Activated gamma-delta T cell treated with Interleukin-2 at 50 U/mL for 16 hours (primary cell): ENCODE measurements at places on chromosomes 4 and X.

- DNase-seq: no peak
Observed at GRCh38 chrX:122091571-122091970, 1044.2 kb downstream of the GLUD2 start.

GRCh38 chr4:83082777-83083176 lies 31.8 kb downstream of the PLAC8 start:
- DNase-seq: no peak

DNA sequence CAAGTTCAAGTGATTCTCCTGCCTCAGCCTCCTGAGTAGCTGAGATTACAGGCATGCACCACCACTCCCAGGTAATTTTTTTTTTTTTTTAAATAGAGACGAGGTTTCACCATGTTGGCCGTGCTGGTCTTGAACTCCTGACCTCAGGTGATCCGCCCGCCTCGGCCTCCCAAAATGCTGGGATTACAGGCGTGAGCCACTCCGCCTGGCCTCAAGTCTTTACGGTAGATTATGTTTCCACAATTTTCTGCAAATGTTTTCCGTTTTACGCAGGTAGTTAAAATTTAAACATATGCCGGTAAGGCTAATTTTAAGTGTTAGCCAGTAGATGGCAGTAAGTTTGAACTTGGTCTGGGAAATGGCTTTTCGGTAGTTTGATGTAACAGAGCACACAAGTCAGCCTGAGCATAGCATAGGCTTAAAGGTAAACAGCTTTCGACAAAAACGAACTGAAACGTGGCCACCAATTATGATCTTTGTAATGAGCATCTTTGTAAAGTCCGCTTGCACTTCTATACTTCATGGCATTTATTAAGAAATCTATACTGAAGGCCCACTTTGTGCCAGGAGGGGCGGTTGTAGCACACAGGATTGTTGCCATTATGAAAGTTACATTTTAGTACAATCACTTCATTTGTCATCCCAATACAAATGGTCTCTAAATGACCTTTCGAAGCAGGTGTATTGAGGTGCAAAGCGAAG lies 31.1 kb downstream of the CCKAR start:
- no peak for DNase-seq

DNA sequence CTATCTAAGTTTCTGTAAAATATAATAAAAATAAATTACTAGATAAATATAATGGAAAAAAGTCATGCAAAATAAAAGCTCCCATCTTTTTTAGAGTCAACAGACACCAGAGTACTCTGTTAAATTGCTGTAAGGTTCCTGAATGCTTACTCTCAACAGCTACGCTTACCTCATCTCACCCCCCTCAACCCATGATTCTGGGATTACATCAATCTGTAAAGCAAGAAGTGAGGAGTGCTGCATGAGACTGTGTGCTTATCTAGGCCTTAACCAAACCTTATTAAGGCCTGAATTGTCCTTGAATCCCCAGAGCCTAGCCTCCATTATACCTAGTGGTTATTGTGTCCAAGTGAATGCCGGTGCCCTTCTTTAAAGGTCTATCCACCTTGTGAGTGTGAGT lies 735.8 kb downstream of the RPA4 start:
- DNase-seq: no peak

DNA sequence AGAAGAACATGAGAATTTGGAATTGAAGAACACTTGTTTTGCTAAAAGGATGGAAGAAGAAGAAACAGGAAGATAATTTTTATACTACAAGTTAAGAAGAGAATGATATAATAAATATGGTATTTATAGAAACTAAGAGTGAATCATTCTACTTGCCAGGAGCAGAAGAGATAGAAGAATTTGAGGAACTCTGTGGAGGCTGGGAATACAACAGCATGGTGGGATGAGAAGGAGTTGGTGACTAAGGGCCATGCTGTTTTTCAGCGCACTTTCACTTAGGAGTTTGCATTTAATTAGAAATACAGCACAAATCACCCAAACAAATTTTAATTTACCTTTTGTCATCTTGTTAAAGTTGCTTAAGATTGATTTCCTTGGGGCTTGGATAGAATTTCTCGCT lies 20.5 kb downstream of the HADH start:
- DNase-seq: no peak

- DNase-seq: no peak
Observed at GRCh38 chr4:83860200-83860599, 324.3 kb downstream of the GPAT3 start.

GRCh38 chr4:43103048-43103447 lies 210.5 kb downstream of the GRXCR1 start:
- no peak for DNase-seq

GRCh38 chr4:7941111-7941964 lies 1.7 kb upstream of the AFAP1 start:
- DNase-seq: no peak

DNA sequence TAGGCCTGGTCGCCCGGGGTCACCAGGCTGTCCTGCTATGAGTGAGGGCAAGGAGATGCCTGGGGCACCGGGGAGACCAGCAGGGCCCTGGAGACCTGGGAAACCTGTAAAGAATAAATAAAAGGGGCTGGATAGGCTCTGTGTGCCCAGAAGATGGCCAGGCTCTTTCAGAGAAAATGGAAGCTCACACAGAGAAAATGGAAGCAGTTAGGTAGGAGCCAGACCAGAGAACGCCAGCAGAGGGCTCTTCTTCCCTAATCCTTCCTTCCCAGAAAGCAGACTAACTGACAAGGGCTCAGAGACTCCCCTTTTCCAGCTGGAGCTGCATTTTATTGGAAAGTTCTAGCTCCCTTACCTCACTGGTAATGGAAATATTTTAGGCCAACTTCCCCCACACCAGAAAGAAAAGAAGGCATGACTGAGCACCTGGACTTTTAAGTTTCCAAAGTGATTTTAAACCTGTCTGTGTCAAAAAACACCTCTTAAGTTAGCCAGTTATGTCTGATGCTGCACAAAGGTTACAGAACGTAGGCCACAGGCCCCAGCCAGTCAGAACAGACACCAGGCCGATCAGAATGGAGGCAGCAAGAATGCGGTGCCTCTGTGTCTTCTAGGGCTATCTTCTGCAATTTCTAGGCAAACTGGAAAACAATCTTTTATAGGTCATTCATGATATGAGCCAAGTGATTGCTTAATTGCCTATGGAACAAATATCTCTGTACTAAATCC lies 74.0 kb downstream of the ATG4A start:
- no peak for DNase-seq

DNA sequence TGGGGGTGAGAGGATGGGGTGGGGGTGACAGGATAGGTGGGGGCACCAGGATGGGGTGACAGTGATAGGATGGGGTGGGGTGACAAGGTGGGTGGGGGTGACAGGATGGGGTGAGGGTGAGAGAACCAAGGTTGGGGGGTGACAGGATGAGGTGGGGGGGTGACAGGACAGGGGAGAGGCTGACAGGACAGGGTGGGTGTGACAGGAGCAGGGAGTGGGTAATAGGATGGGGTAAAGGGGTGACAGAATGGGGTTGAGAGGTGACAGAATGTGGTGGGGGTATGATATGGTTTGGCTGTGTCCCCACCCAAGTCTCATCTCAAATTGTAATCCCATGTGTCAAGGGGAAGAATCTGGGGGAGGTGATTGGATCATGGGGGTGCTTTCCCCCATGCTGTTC lies 26.0 kb downstream of the RNF212 start:
- DNase-seq: no peak

GRCh38 chr4:188697243-188697642 lies 558.0 kb downstream of the TRIML1 start:
- DNase-seq: no peak

- peak; percentile 70 for DNase-seq
Observed at GRCh38 chrX:40539214-40540142, 41.3 kb upstream of the ATP6AP2 start.

- DNase-seq: no peak
Observed at GRCh38 chrX:112645774-112646173, 34.0 kb downstream of the LHFPL1 start.

GRCh38 chrX:120732879-120733278 lies 103.0 kb upstream of the C1GALT1C1 start:
- no peak for DNase-seq

GRCh38 chr4:66197451-66197850 lies 527.2 kb upstream of the EPHA5 start:
- DNase-seq: no peak
